ENCODE measurements at places on chromosomes 6 and 20. TPM values are rescaled to one million over a fixed set of nuclear protein-coding genes. Genes with fewer than 3 reads are reported as not detected.

The TRIM10 gene
- not detected for total RNA-seq

DNA sequence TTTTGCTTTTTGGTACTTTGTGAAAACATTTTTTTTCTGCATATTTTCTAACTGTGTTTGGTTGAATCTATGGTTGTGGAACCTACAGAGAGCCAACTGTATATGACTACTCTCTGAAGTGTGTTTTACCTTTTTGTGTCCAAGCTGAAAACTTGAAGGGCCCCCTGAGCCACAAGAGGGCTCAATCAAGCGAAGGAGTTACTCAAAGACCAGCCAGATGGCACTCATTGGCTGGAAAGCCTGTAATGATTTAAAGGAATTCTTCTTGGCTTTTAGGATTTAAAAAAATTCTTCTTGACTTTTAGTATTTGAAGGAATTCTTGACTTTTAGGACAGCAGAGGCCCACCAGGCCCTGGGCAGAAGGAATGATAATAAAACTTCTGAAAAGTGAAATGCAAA lies 27.0 kb upstream of the ECI2 start:
- DNase-seq, result no peak
- no peaks in the 10 kb centered on the region for H3K36me3 ChIP-seq
- no peak overlapping the region for H3K27ac ChIP-seq
- H3K27me3 ChIP-seq, result no peaks in the 10 kb centered on the region
- H3K4me3 ChIP-seq, result no peak overlapping the region

GRCh38 chr20:36926653-36927200 lies 24.8 kb downstream of the SAMHD1 start:
- DNase-seq, result no peak
- peaks cover 41% of the 10 kb centered on the region for H3K36me3 ChIP-seq
- no peak overlapping the region for H3K4me3 ChIP-seq
- H3K4me1 ChIP-seq, result peaks cover 27% of the 10 kb centered on the region

DNA sequence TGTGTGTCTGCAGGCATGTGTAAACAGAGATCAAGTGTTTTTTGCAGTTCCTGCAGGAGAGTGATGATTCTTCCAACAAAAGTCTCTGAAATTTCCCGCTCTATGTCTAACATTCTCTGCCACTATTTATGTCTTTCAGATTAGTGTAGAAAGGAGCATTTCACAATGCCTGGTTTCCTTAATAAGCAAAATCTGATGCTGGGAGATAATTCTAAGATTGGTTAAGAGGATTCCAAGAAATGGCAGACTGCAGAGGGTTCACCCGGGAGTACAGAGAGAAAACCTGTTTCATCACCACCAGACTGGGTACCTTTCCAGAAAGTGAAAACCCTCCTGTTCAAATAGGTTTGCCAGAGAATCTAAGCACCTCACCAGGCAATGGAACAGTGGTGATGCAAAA lies 62.7 kb downstream of the FOXC1 start:
- DNase-seq, result no peak
- H3K4me3 ChIP-seq, result no peak overlapping the region
- H3K4me1 ChIP-seq, result no peaks in the 10 kb centered on the region
- no peak overlapping the region for H3K27ac ChIP-seq
- H3K36me3 ChIP-seq, result no peaks in the 10 kb centered on the region
- H3K27me3 ChIP-seq, result no peaks in the 10 kb centered on the region

DNA sequence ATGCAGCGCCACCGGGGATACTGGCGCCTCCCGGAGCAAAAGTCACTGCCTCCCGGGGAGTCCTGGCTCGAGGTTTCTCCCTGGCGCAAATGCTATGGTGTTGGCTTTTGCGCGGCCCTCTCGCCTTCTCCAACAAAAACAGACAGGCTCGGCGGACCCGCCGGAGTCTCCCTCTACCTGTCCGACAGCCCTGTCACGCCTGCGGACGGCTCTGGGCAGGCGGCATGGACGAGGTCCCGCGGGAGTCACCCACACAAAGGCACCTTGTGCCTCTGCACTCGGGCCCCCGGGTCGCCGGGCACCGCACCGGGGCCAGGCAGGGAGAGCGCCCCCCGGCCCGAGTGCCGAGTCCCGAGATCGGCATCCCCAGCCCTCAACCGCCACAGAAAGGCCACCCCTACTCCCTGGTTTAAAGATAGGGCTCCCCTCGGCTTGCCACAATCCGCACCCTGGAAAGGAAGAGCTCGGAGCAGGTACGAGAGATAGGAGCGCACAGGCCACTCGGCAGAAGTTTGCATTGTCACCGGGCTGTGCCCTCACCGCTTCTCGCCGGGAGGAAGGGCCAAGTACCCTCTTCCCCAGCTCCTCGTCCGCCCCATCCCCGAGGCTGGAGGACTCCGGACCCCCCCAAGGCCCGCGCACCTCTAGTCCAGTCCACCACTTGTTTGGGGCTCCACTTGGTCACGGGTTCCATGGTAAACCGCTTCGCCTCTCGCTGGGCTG lies 903 bp downstream of the CNKSR3 start:
- H3K27ac ChIP-seq, result no peak overlapping the region
- no peak overlapping the region for H3K4me3 ChIP-seq
- no peaks in the 10 kb centered on the region for H3K27me3 ChIP-seq
- H3K36me3 ChIP-seq, result no peaks in the 10 kb centered on the region
- no peaks in the 10 kb centered on the region for H3K4me1 ChIP-seq

- no peak overlapping the region for H3K27ac ChIP-seq
- no peak for DNase-seq
- no peak overlapping the region for H3K4me3 ChIP-seq
- H3K4me1 ChIP-seq, result no peaks in the 10 kb centered on the region
These were observed 159.5 kb upstream of the MANEA start for GRCh38 chr6:95417856-95418255.

- H3K27me3 ChIP-seq, result no peaks in the 10 kb centered on the region
- H3K27ac ChIP-seq, result no peak overlapping the region
- no peaks in the 10 kb centered on the region for H3K36me3 ChIP-seq
- H3K4me1 ChIP-seq, result no peaks in the 10 kb centered on the region
- H3K4me3 ChIP-seq, result no peak overlapping the region
- no peak for DNase-seq
These were observed 97.0 kb downstream of the FOXF2 start for GRCh38 chr6:1486387-1486786.

GRCh38 chr6:142651384-142651783 lies 293.6 kb downstream of the HIVEP2 start:
- H3K27ac ChIP-seq, result no peak overlapping the region
- H3K4me3 ChIP-seq, result no peak overlapping the region
- H3K4me1 ChIP-seq, result no peaks in the 10 kb centered on the region
- DNase-seq, result no peak

GRCh38 chr6:46715141-46715540 lies 20.0 kb downstream of the PLA2G7 start:
- no peaks in the 10 kb centered on the region for H3K4me1 ChIP-seq
- H3K4me3 ChIP-seq, result no peak overlapping the region
- DNase-seq, result no peak
- no peaks in the 10 kb centered on the region for H3K36me3 ChIP-seq

DNA sequence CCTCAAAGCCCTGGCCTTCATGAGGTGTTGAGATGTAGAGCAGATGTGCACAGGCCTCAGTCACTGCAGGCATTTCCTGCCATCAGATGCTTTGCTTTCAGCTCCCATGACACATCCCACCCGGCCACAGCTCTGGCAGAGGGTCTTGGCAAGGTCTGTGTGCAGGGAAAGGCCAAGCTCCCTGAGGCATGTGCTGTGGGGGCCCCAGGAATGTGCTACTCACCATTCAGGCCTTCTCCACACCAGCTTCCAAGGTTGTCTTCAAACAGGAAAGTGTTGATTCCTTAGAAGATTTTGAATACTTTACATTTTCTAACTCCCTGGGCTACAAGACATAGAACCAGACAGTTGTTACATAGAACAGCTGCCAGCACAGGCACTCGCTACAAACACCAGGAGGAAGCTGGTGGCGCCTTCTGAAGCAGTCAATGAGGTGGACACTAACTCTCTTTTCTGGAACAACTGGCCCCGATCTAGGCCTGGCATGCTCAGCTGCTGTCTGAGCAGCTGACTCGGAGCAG lies 27.8 kb downstream of the CASS4 start:
- no peaks in the 10 kb centered on the region for H3K36me3 ChIP-seq
- H3K4me3 ChIP-seq, result no peak overlapping the region
- peaks cover 43% of the 10 kb centered on the region for H3K4me1 ChIP-seq
